Natural killer cell (primary cell): ENCODE measurements at places on chromosomes 4 and X. TPM values are rescaled to one million over a fixed set of nuclear protein-coding genes. Genes with fewer than 3 reads are reported as not detected.

GRCh38 chr4:121199742-121200561 lies 35.8 kb upstream of the TNIP3 start:
- no peak overlapping the region for H3K4me3 ChIP-seq
- H3K4me1 ChIP-seq, result peaks cover 9% of the 10 kb centered on the region
- no peaks in the 10 kb centered on the region for H3K36me3 ChIP-seq
- no peaks in the 10 kb centered on the region for H3K27me3 ChIP-seq

- H3K36me3 ChIP-seq, result no peaks in the 10 kb centered on the region
- no peak overlapping the region for H3K27ac ChIP-seq
- no peak for DNase-seq
- no peak overlapping the region for H3K4me3 ChIP-seq
- H3K27me3 ChIP-seq, result no peaks in the 10 kb centered on the region
- H3K4me1 ChIP-seq, result no peaks in the 10 kb centered on the region
These were observed 31.6 kb upstream of the LSM6 start for GRCh38 chr4:146143888-146144287.

- H3K4me3 ChIP-seq, result no peak overlapping the region
- H3K4me1 ChIP-seq, result peaks cover 25% of the 10 kb centered on the region
- peaks cover 52% of the 10 kb centered on the region for H3K36me3 ChIP-seq
These were observed 10.6 kb downstream of the TNIP2 start for GRCh38 chr4:2745516-2745915.

DNA sequence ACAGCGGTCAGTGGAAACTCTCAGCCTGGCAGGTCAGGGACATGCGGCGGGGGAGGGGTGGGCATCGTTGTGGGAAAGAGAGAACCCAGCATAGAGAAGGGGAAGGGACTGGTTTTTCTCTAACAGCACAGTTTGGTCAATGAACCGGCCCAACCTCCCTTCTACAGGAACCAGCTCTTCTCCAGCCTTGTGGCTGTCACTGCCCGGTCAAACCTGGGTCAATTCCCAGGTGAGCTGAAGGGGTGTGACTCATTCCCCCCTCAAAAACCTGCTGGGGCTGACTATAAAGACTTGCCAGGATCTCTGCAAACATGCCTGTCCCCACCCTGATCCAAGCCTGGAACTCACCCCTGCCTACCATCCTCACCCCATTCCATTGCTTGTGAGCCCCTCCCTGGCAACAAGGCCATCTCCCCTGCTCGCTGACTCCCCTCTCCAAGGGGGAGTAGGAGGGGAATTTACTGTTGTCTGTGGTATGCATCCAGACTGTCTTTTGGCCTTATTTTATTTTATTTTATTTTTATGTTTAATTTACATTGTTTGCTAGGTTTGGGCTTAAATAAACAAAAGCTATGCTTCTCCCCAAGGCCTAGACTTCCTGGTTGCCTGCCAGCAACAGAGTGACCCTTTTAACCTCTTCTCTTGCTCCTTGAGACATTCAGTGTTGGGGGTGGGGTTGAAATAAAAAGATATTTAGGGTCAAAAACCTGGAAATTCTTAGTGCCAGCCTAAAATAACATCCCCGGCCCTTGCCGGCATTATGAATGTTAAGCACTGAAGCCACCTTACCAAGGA lies 49.6 kb downstream of the TSC22D3 start:
- no peak overlapping the region for H3K27ac ChIP-seq
- no peaks in the 10 kb centered on the region for H3K27me3 ChIP-seq
- H3K4me1 ChIP-seq, result peaks cover 6% of the 10 kb centered on the region
- H3K36me3 ChIP-seq, result no peaks in the 10 kb centered on the region
- DNase-seq, result no peak

The MAGEC3 gene
- total RNA-seq, result not detected

The SOWAHD gene
- not detected for total RNA-seq

The TRIM75 gene
- total RNA-seq, result not detected

The CT45A1 gene
- total RNA-seq, result not detected

The MAGEE1 gene
- 11.7 TPM for total RNA-seq
